ENCODE measurements at places on chromosomes 5 and 9.

- DNase-seq: no peak
Observed at GRCh38 chr9:33153666-33154065, 13.5 kb downstream of the B4GALT1 start.

GRCh38 chr9:122991370-122991830, 42.1 kb upstream of the GPR21 start:
- peak; percentile 27 for DNase-seq

DNA sequence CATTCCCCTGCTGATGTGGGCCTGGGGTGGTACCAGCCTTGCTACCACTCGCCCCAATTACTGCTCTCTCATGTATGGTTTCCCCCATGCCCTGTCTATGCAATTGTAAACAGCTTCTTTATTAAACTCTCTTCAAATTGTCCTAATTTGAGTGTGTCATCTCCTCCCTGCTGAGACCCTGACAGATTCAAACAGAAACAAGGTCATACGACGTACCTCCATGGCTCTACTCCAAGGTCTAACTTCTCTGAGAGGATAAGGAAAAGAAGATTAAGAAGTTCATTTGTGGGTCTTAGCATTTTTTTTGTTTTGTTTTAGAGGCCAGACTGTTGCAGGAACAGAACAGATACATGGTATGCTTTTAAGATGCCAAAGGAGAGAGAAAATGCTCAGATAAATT, 38.0 kb downstream of the ABITRAM start:
- DNase-seq: no peak

GRCh38 chr9:130204341-130204740, 32.1 kb downstream of the NCS1 start:
- DNase-seq: no peak

GRCh38 chr5:90119531-90119971, 290.0 kb downstream of the CETN3 start:
- no peak for DNase-seq

Data from HS-27A (cell line).